ENCODE measurements at places on chromosomes 12 and 14.

- no peak for DNase-seq
Measured at GRCh38 chr14:39868949-39869348, 436.7 kb upstream of the FBXO33 start.

DNA sequence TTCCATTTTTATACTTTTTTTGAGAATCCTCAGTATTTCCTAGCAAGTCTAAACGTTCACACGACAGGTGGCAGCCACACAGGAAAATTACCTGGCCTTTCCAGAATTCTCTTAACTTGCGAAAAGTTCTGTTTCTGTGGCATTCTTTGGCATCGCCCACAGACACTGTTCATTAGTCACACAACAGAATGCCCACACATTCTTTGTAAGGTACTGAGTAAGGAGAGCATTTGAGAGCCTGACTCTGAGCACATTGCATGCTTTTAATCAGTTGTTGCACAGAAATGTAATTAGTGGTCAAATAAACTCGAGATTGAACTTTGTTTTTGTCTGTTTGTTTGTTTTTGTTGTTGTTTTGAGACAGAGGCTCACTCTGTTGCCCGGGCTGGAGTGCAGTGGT is 52.4 kb downstream of the LMNTD1 start:
- no peak for DNase-seq

DNA sequence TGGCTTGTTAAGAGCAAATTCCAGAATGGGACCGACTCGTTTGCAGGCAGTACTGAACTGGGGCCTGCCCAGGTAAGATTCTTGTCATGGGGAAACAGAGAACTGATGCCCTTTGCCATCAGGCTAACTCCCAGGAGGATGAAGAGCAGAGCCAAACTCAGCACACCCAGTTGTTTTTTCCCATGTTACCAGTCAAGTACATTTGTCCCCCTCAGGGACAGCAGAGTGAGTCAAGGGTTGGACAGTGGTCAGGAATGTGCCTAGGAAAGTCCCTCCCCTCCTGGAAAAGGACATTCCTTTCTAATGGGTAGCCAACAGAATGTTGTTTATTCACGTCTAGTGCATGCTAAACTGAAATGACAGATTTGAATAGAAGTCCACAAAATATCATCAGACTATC is 1.6 kb downstream of the ART4 start:
- DNase-seq = no peak

- no peak for DNase-seq
Measured at GRCh38 chr12:87853448-87854003, 175.7 kb downstream of the C12orf50 start.

- no peak for DNase-seq
Measured at GRCh38 chr14:83923842-83924241, 1606.1 kb upstream of the FLRT2 start.

- DNase-seq = no peak
Measured at GRCh38 chr14:53153702-53154112, 584 bp upstream of the DDHD1 start.
